ENCODE measurements at places on chromosomes 5 and 9.

GRCh38 chr5:1111727-1112289 lies at the start of gene SLC12A7:
Gene SLC12A7 (minus strand): TSS chr5:1112063. CDS start chr5:1111991, 72 bp downstream.
- no peak for DNase-seq

- peak; percentile 9 for DNase-seq
These were observed 151.9 kb upstream of the SMC2 start for GRCh38 chr9:103942200-103942599.

- no peak for DNase-seq
These were observed 42.1 kb downstream of the NKD2 start for GRCh38 chr5:1050423-1051365.

- peak; percentile 66 for DNase-seq
These were observed 299.7 kb downstream of the NPR3 start for GRCh38 chr5:33010846-33011245.

GRCh38 chr9:81492710-81493447 lies 196.5 kb downstream of the TLE1 start:
- DNase-seq = peak; percentile 99

DNA sequence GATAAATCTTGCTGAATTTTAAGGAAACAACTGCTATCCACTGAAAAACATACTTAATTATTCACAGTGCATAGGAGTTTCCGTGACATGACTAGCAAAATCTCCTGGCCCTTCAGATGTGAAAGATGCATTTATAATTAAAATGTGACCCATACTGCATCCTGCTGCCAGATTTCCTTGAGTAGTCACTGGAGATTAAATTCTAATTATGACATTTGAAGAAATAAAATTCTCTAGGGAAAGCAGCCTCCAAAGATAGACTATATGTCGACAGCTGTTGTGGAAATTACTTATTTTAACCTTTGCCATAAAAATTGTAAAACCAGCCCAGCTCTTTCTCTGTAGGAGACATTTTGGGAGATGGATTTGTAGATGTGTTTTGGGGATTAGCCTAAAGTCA lies 193.6 kb upstream of the SMC2 start:
- DNase-seq = peak; percentile 5

DNA sequence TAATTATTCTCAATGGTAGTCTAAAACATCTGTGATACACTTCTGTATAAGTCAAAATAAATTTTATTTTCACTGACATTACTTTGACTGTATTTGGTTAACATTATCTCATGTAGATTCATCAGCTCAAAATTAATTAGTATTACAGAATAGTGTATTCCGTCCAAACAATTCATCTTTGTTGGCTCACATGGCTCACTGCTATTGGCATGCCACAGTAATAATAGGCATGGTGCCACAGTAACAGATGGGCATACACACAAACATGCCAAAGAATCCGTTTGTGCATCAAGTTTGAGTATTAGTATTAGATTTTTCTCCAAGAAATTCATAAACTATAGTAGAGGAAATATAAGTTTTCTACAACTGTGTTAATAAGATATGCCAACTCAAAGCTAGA lies 14.2 kb downstream of the AP3B1 start:
- DNase-seq = no peak

GRCh38 chr5:41787265-41787664 lies 83.0 kb downstream of the OXCT1 start:
- DNase-seq = no peak

GRCh38 chr5:133687212-133688061 lies 75.1 kb upstream of the FSTL4 start:
- no peak for DNase-seq

GRCh38 chr9:69139596-69139995 lies 34.5 kb upstream of the TJP2 start:
- no peak for DNase-seq

- peak; percentile 75 for DNase-seq
These were observed 82.3 kb upstream of the AGXT2 start for GRCh38 chr5:35129921-35130485.

DNA sequence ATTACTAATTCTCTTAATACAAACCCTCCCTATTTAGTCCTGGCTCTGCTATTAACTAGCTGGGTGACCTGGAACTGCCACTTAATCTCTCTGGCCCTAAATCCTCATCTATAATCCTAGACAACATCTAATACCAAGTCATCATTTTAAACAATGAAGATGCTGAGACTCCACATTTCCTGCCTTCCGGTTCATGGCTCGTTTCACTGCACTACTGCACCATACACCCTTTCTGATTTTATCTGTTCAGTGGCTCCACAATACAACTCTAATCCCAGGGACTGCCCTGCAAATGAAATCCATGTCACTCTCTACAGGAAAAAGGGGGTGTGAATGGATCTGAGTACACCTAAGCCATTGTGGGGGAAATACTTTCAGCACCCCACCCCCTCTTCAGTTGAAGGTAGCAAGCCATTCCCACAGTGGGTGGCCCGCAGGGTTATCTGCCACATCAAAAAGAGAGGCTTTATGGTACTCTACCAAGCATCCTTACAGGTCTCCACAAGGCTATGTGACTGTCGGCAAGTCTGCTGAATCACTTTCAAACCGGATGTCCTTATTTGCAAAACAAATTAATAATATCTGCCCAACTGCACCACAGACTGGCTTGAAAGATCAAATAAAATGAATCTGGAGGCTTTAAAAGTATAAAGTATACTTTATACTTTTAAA lies 89.5 kb downstream of the EPB41L4A start:
- no peak for DNase-seq

GRCh38 chr9:33677506-33677809 lies 117.9 kb upstream of the PRSS3 start:
- DNase-seq = no peak

- no peak for DNase-seq
These were observed 9.8 kb downstream of the TMEM245 start for GRCh38 chr9:109109967-109110328.

GRCh38 chr5:126438267-126438666 lies 15.1 kb downstream of the GRAMD2B start:
- no peak for DNase-seq

DNA sequence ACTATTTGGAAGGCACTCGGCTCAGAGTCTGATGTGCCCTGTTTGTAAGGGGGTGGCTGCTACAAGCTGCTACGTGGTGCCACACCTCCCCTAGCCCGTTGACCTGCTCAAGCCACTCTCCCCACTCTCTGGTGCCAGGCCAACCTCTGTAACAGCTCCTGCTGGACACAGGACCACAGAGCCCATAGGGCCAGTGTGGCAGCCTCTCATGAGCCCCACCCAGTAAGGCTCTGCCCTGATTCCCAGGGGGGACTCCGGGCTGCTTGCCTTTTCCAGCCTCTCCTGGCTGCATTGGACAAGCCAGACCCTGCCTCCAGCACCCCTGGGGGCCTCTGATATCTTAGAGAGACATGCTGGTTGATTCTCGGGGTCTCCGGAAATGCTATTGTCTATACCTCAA lies 53.3 kb upstream of the ANGPTL2 start:
- no peak for DNase-seq

- DNase-seq = peak; percentile 32
These were observed 21.0 kb upstream of the SMIM32 start for GRCh38 chr5:136213919-136214493.

DNA sequence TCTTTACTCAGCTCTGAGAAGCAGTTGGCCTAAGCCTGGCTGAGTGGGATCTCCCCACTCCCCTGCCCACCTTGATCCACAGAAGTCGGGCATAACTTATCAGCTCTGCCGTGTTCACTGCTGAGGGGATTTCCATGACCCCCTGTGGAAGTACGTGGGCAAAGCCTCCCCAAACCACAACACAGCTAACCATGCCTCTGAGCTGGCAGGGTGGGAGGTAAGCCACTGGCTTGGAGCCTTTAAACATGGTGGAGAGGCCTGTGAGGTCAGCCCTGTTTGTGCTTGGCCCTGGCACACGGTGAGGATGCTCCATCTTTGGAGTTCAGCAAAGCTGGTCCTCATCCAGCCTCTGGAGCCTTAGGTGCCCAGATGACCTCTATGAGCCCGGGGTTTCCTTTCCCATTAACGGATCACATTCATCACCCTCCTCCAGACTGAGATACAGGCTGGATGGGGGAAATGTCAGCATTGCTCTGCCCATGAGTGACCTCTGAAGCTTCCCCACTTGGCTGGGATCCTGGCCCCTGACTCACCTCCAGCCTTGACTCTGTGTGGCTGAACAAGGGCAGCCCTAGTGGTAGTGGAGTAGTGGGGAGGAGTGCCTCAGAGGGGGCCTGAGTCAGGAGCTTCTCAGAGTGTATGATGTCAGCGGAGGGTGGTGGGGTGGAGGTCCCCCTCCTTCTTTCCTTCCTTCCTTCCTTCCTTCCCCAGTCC lies 6.2 kb downstream of the PDLIM4 start:
- DNase-seq = peak; percentile 89

GRCh38 chr5:89302102-89302891 lies 419.3 kb upstream of the MEF2C start:
- DNase-seq = no peak

- no peak for DNase-seq
These were observed 185.6 kb downstream of the EFNA5 start for GRCh38 chr5:107485184-107485583.

DNA sequence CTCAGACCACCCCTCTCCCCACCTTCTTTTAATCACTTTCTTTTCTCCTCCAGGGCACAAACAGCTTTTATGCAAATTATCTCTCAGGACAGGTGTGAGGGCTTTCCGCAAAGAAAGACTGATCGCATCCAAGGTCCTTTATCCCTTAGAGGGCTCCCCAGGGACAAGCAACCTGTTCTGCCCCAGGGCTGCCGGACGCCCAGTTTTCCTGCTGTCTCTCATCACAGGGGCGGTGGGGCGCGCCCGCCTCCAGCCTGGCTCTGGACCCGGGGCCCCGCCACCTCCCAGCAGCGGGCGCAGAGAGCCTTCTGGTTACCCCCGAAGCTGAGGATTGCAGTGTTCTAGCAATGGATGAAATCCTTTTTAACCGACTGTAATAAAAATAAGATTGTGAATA lies 266.1 kb downstream of the CWC27 start:
- DNase-seq = no peak

DNA sequence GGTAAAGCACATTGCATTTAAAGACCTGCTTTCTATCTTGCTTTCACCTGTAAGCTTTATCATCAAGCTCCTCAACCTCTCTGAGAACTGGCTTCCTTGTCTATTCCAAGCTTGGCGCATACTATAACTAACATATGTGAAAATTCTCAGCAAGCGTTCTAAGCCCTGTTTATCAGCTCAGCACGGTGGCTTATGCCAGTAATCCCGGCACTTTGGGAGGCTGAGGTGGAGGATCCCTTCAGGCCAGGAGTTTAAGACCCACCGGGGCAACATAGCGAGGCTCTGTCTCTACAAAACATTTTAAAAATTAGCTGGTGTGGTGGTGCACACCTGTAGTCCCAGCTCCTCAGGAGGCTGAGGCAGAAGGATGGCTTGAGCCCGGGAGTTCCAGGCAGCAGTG lies 1.6 kb upstream of the ATP6V0E1 start:
- DNase-seq = no peak

DNA sequence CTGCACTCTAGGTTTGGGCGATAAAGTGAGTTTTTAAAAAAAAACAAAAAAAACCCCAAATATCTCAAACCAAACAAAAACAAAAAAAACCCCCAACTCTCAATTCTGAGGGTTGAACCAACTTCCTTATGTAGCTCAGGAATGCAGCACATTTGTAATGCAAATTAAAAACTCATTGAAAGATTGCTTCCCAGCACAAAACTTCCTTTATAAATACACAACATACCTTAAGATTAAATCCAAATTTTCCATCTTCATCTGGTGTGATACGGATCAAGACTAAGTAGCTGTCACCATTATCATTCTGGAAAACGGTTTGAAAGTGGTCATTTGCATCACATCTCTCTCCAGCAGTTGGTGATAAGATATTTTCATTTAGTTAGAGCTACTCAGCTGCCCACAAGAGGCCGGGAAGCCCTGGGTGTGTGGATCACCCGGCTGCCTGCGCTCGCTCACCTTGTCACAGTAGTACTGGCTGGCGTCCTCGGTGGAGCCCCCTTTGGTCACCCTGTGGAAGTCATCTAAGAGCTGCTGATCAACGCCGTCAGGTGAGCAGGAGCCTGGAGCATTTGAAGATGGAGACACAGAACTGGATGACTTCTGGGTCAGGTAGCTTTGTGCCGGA lies 88.2 kb downstream of the PTPN3 start:
- DNase-seq = no peak

DNA sequence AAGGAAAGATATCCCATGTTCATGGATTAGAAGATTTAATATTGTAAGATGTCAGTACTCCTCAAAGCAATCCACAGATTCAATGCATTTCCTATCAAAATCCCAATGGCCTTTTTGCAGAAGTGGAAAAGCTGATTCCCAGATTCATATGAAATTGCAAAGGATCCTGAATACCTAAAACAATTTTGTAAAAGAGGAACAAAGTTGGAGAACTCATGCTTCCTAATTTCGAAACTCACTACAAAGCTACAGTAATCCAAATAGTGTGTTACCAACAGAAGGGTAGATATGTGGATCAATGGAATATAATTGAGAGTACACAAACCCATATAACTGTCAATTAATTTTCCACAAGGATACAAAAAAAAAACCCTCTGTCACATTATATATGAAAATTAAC lies 154.3 kb upstream of the ZNF618 start:
- no peak for DNase-seq

- no peak for DNase-seq
These were observed 157.9 kb downstream of the NFIB start for GRCh38 chr9:14156046-14156445.

- peak; percentile 33 for DNase-seq
These were observed 277.6 kb upstream of the ADAMTS16 start for GRCh38 chr5:4862500-4862899.

DNA sequence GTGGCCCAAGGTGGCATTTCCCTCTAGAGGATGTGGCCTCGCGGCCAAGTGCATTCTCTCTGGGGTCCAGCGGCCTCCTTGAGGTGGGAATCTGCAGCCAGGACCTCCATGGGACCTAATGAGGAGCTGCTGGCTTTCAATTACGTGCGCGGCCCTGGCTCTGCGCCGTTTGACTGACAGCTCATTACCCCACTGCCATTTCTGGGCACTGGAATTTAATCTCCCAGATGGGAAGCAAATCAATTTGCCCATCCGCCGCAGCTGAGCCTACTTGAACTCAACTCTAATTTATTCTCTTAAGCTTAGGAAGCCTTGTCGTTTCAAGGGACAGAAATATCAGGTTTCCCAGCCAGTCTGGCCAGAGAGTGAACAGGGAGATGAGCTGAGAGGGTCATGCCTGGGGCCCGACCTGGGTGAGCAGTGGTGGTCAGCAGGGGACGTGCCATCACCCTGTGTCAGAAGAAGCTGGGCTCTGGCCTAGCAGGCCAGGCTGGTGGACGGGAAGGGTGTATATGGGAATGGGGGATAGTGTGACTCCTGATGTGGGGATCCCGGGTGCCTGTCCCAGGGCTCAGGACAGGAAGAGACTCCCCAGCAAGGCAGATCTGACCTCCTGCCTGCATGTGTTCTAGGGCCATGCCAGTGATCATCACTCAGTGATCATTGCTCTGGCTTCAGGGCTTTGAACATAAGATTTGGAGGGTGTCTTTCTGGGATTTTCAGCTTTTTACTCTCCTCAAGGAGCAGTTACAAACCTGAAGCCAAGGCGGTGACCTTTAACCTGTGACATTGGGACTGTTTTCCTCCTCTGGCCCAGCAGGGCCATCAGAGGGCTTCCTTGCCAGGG lies 69.7 kb downstream of the MACROH2A1 start:
- DNase-seq = no peak

- DNase-seq = peak; percentile 13
These were observed 155.9 kb downstream of the NR2F1-AS1 start for GRCh38 chr5:93425096-93425495.

GRCh38 chr5:59656351-59657254 lies 236.9 kb downstream of the PDE4D start:
- peak; percentile 16 for DNase-seq

GRCh38 chr9:69867081-69867814 lies 46.6 kb downstream of the CFAP95 start:
- no peak for DNase-seq

Data from fibroblast of upper back skin (primary cell).